ENCODE measurements at places on chromosomes 1 and 21.

DNA sequence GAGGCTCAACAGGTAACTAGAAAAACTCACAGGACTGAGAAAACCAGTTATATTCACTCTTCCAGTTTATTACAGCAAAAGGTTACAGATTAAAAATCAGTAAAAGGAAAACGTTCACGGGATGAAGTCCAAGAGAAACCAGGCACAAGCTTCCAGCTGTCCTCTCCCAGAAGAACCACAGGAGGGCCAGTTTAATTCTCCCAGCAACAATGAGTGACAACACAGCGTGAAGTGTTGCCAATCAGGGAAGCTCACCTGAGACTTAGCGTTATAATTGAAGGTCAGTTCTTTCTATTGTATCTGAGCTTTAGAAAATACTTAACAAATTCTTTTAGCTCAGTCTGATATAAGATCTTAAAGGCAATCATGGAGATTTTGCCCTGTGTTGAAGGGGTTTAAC lies 65.2 kb upstream of the TNR start:
- no peak for DNase-seq

GRCh38 chr1:68015971-68016370 lies 34.5 kb downstream of the DIRAS3 start:
- DNase-seq = no peak

GRCh38 chr1:229075716-229076115 lies 195.2 kb upstream of the RAB4A start:
- DNase-seq = no peak

GRCh38 chr1:214584805-214585766 lies 17.9 kb upstream of the CENPF start:
- no peak for DNase-seq

- DNase-seq = no peak
Measured at GRCh38 chr1:165512816-165513215, 31.0 kb upstream of the LRRC52 start.

DNA sequence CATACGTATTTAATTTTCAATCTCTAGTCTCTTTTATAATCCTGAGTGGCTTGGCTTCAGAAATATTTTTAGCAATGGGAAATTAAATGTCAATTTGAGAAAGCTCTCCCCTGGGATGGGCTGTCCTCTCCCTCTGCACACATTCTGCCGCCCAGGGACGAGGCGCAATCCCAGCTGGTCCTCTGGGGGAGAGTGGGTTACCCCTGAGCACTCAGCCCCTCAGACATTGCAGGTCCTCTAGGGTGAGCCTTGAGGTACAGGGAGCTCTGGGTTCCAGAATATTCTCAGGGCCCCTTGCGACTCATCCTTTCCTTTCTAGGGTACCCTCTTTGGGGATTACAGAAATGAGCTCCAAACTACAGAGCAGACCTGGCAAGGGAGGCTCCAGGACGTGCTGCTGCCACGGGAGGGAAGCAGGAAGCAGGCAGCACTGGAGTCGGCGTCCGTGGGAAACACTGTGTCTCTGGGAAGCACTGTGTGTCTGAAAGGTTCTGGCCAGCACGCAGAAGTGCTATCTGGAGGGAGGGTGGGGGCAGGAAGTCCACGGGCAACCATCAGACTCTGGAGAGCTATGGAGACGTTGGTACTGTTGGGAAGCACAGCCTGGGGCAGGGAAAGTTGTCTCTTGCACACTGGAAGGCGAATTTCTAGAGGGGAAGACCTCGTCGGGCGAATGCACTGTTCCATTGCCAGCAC lies 343.3 kb upstream of the VAMP3 start:
- no peak for DNase-seq

- DNase-seq = no peak
Measured at GRCh38 chr1:205271277-205271676, 43.5 kb downstream of the TMCC2 start.

- DNase-seq = no peak
Measured at GRCh38 chr1:85322655-85323054, 46.2 kb upstream of the BCL10 start.

- DNase-seq = peak; percentile 73
Measured at GRCh38 chr1:43573066-43573800, 42.5 kb downstream of the PTPRF start.

GRCh38 chr21:35420656-35421055 lies 371.6 kb upstream of the RUNX1 start:
- DNase-seq = no peak

- no peak for DNase-seq
Measured at GRCh38 chr1:174743654-174744561, 255.8 kb upstream of the CACYBP start.

GRCh38 chr1:151062741-151063371 lies 2.7 kb downstream of the MLLT11 start:
- peak; percentile 16 for DNase-seq

DNA sequence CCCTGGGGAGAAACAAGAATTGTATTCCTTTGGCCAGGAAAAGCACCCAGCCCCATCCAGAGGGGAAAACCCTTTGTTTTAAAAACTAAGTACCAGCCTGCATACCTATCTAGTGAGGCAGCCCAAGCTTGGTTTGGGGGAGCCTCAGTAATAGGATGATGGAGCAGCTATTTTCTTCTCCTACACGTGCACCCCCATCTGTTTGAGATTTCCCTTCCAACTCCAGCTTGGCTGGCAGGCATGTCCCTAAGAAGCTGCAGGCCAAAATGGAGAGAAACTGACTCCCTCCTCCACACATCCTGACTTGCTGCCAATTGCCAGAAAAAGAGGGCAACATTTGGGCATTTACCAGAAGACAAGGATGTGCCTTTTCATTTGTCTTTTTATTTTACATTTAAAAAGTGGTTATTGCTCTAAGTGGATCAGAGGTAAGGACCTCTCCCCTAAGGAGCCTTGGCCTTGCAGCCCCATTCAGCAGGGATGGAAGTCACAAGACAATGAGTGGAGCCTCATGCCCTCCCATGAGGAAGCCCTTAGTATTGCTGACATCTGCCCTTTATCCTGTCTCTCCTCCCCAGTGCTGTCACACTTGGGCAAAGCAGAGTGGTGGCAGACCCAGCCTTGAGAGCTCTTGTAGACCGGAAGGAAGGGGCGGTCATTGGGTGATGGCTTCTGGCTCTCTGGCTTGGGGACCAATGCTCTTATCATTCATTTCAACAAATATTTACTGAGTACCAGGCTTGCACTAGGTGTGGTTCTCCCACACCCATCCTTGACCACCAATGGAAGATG lies 8.6 kb downstream of the FNDC5 start:
- DNase-seq = no peak

GRCh38 chr1:17611991-17612390 lies 72.5 kb downstream of the ARHGEF10L start:
- DNase-seq = no peak

DNA sequence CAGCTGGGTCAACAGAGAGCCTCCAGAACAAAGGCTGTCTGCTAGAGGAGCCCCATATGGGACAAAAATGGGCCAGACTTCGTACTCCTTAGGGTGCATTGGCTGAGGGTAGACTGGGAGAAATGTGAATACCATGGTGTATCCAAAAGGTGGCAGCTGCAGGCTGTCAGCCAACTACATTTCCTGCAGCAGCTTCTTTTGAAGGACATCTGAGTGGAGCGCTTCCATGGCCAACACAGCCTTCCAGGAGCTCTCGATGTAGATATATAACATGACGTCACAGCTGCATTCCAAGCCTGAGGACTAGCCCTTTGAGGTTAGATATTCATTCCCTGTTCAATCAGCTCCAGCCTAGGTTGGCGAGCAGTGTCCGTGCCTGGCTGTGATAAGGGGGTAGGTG lies 107.7 kb downstream of the MAB21L3 start:
- DNase-seq = no peak

DNA sequence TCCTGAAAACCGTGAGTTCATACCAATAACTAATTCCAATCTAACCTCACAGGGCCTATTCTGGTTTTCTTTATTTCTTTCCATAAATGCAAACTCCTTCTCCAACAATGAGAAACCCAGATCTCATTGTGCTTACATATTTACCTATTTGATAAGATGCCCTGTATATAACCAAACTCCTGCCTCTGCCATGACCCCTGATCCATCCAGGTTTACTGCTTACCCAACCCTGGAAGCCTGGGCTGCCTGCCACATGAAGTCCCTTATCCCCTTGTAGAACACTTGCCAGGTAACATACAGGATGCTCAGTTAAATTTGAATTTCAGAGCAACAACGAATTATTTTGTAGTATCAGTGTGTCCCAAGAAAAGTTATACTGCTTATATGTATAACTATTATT lies 766.1 kb downstream of the LTN1 start:
- no peak for DNase-seq

- DNase-seq = no peak
Measured at GRCh38 chr1:89900791-89901708, 80.2 kb downstream of the LRRC8D start.

GRCh38 chr1:161921990-161922389 lies 101.7 kb downstream of the OLFML2B start:
- DNase-seq = no peak

- DNase-seq = no peak
Measured at GRCh38 chr1:212525479-212526110, 83.0 kb upstream of the ATF3 start.

DNA sequence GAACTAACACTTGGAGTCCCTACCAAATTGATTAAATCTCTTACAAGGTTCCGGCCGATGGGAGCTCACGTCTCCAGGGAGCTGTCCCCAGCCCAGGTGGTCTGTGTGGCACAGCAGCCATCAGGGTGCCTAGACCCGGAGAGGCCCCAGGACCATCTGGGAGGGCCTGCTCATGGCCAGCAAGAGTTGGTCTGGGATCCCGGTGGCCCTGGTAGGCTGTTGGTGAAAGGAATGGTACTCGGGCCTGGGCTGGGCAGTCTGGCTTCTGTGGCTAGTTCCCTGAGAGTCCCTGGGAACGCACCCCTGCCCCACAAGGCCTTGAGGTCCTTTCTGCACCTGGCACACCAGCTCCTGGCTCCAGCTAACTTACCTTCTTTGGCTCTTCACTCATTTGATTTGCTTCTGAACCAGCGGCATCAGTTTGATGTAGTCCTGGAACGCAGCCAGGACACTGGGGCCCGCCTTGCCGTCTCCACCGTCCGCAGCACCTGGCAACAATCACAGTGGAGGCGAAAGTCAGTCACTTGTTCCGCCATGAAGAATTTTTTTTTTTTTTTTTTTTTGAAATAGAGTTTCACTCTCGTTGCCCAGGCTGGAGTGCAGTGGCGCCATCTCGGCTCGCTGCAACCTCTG lies 62.5 kb downstream of the SCCPDH start:
- DNase-seq = no peak

GRCh38 chr1:53628286-53628955 lies 110.5 kb downstream of the GLIS1 start:
- no peak for DNase-seq

- peak; percentile 56 for DNase-seq
Measured at GRCh38 chr1:145918992-145919939, 749 bp upstream of the PEX11B start.

DNA sequence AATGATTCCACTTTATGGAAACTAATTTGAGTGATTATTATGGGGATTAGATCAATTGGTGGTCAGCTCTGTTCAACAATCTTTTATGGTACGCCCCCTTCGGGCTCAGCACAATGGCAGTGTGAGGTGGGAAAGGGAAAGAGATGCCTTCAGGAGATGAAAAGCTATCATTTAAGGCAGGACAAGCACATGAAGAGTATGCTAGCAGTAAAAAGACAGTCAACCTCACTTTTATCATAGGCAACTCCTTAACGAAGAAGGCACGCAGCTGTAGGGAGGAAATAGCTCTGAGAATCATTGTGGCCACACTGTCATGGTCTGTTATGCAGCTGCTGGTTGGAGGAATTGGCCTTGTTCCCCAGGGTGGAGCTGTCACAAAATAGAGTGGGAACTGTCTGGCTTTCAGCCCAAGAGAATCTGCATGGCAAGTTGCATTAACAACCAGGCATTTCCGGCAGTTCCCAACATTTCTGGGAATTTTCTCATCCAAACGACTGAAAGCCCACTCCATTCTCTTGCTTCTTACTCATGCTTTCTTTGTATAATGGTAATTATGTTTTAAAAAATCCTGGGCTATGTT lies 54.4 kb upstream of the BCL10 start:
- DNase-seq = no peak

GRCh38 chr1:168468042-168468809 lies 75.6 kb downstream of the XCL2 start:
- DNase-seq = no peak

- DNase-seq = peak; percentile 67
Measured at GRCh38 chr1:39842836-39843235, 40.5 kb downstream of the TRIT1 start.

DNA sequence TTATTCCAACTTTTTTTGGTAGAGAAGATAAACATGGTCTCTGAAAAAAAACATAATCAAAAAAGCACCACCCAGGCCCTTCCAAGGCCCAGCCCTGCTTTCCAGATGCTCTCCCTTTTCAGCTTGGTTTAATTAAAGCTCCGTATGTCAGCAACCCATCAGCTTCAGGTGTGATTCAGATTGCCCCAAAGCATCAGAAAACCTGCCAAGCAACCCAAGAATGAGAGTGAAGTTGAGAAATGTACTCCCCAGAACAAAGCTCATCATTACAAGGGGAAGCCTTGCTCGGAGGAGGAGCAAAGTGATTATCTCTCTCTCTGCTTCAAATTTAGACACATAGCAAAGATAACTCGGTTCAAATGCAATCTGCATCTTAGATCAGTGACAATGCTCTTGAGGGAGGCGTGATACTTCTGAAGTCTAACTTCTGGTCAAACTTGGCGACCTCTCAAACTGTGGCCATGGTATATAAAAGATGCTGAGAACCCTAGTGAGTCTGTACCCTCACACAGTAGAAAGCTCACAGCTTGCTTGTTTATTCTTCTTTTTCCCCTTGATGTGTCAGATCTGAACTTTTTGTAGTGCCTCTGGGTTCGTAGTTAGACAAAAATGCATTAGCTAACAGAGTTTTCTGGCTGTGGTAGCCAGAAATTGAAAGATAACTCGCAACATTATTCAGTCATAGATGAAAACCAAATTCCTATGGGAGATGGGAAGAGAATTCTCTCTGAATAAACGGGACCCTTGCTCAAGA lies 63.3 kb upstream of the ZC3H11B start:
- DNase-seq = no peak

GRCh38 chr1:162676750-162677149 lies 44.5 kb downstream of the DDR2 start:
- DNase-seq = no peak

- DNase-seq = no peak
Measured at GRCh38 chr21:8989721-8990325, 1531.6 kb upstream of the TPTE start.

DNA sequence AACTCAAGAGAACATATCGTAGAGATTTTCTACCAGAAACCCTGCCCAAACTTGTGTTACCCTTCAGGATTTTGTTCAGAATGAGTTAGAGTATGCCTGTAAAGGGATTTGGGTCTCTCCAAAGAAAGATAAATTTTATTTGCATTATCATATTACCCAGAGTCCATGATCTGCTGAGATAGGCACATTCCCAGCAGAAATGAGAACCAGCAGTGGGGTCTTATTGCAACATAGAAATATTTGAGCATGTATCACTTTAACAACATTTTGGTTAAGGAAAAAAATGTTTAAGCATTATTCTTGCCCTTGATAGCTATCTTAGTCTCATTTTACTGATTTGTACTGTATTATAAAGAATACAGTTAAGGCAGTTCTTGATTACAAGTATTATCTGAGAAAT lies 10.6 kb downstream of the VCAM1 start:
- no peak for DNase-seq
